ENCODE measurements at places on chromosomes 1 and 21.

DNA sequence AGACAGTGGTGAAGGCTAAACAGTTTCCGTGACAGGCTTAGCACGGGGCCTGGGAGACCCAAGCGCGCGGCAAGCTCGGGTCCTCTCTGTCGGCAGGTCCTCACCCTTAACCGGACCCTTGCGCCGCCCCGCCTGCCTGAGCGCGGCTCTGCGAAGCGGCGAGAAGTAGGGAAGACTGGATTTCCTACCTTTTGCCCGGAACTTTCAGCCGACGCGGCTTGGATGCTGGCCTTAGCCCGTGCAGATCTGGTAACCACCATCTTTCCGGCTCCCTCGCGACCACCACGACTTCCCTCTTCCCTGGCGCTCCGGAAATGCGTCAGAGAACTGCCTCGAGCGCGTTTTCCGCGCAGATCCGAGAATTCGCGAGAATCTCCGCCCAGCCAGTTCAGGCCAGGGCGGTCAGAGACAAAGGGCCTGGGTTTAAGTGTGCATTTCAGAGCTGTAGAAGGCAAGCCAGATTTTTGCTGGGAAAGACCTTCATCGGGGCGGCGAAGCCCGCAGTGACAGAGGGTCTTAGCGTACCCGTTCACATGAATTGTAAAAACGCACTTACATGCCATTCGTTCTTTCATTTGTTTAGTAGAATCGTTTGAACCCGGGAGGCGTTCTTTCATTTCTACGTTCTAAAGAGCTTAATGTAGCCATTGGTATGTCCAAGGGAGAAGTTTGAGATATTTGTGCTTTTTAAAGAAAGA, at the start of gene DNTTIP2:
Gene DNTTIP2, minus strand, starts transcription at position 318 of the 698 bp plus-strand sequence. Its CDS starts 58 bp downstream, at position 260.
- ATAC-seq: peak; percentile 97

GRCh38 chr1:150511551-150511950, 3.6 kb downstream of the ECM1 start:
- no peak for ATAC-seq

GRCh38 chr1:204032642-204033235, 40.2 kb upstream of the SOX13 start:
- ATAC-seq: peak; percentile 68

DNA sequence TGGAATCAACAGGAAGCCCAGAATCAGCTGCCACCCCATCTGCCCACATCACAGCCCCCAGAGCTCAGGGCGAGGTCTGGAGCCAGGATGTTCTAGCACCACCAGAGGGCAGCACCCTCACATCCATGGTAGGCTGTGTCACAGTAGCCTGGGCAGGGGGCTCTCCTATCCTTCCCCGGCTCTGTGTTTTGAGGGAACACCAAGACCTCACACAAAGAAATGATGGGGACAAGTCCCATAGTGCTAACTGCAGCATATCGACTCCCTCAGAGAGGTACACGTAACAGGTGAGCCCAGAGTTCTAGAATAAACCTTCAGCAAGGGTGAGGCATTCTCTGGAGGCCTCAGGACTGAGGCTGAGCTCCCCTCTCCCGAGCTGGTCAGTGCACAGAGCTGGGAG, 2.3 kb upstream of the KCNC4 start:
- peak; percentile 86 for ATAC-seq

DNA sequence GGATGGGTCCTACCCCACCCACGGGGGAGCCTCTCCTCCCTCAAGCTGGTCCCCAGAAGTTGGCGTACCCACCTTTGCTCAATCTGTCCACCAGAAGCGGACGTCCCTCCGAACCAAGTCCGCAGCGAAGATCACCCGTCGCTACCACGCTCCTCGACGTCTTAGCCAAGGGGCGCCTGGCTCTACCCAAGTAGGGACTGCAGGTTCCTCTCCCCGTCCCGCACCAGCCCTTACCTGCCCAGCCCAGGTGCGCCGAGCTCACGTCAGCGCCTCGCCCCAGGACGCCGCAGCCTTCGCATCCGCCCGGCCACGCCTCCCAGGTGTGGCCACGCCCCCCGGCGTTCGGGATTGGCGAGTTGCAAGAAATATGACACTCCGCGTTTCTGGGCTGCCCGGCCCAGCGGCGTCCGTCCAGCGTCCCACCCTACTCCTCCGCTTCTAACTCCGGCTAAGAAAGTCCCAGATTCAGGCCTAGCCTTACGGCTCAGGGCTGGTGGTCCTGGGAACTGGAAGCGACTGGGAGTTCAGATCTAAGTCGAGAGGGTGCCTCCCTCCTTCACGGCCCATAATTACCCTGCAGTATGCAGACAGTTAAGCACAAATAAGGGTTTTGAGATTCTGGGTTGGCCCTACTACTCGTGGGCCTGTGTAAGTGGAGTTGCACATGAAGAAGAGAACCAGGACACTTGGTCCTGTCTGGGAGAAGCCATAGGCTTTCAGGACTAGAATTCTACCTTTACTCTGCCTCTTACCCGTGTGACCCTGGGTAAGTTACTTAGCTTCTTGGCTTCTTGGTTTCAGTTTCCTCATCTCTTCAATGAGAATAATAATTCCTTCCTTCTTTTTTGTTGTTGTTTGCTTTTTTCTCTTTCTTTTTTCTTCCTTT, at the start of gene IRF6:
Gene IRF6, minus strand, starts transcription at position 268 of the 886 bp plus-strand sequence. CDS start 4,729 bp downstream, outside the sequence.
- no peak for ATAC-seq

Data from SK-N-SH treated with all-trans-retinoic acid at 6 μM for 48 hours (cell line).